T-helper 2 cell treated with Interferon-gamma antibody and Interleukin-4, amounts not matched to agents 5 μg/mL and 100 μg/mL, for 36 hours (primary cell): ENCODE measurements at places on chromosomes 7 and 10.

DNA sequence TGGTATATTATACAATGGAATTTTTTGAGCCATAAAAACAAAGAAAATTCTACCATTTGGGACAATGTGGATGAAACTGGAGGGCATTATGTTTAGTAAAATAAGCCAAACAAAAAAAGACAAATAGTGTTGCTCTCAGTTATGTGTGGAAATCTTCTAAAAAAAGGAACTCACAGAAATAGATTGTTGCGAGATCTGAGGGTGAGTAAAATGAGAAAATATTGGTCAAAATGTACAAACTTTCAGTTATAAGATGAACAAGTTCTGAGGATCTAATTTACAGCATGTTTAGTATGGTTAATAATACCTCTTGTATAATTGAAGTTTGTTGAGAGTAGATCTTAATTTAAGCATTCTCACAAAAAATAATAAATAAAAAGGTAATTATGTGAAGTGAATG lies 291.2 kb downstream of the KIF20B start:
- H3K27ac ChIP-seq: no peak overlapping the region
- H3K4me3 ChIP-seq: no peak overlapping the region
- no peaks in the 10 kb centered on the region for H3K4me1 ChIP-seq

GRCh38 chr7:95330204-95330960 lies 6.0 kb upstream of the PON1 start:
- peaks cover 6% of the 10 kb centered on the region for H3K27me3 ChIP-seq
- H3K36me3 ChIP-seq: peaks cover 2% of the 10 kb centered on the region
- DNase-seq: no peak
- H3K4me3 ChIP-seq: peak overlapping the region; percentile 62
- peaks cover 12% of the 10 kb centered on the region for H3K4me1 ChIP-seq

DNA sequence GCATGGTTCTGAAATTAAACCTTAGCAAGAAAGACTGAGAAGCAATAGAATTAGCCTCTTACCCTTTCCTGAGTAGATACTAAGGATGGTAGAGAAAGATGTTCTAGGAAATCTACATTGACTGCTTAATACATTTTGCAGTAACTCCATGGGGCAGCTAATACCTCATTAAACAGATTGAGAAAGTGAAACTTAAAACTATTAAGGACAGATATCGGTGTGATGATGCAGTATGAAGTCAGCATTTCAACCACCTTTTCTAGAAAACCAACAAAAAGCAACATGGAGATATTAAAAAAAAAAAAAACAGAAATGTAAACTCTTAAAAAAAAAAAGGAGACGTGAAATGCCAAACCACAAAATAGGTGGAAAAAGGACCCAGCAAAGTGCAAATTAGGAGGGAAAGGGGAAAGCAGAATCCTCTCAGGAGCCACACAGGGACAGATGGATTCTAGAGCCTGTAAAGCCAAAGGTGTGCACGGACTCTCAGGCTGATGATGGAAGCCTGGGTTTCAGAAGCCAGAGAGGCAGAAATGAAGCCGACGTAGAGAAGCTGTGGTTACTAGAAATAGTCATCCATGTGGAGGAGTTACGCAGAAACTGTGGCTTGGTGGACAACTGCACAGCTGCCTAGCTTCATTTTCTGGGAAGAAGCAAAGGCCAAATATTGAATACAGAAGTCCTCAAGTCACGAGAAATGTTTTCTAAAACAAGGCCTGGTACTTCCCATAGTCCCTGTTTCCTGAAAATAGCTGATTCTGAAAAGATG lies 38.1 kb upstream of the GPR141 start:
- DNase-seq: no peak
- H3K4me1 ChIP-seq: peaks cover 3% of the 10 kb centered on the region
- peaks cover 5% of the 10 kb centered on the region for H3K27me3 ChIP-seq
- H3K27ac ChIP-seq: no peak overlapping the region
- H3K36me3 ChIP-seq: no peaks in the 10 kb centered on the region

GRCh38 chr7:84474436-84474835 lies 279.8 kb upstream of the SEMA3A start:
- no peak for DNase-seq
- no peaks in the 10 kb centered on the region for H3K27me3 ChIP-seq
- no peak overlapping the region for H3K4me3 ChIP-seq
- no peaks in the 10 kb centered on the region for H3K4me1 ChIP-seq
- no peak overlapping the region for H3K27ac ChIP-seq

GRCh38 chr10:10043083-10043482 lies 974.6 kb upstream of the CELF2 start:
- H3K4me3 ChIP-seq: no peak overlapping the region
- H3K4me1 ChIP-seq: no peaks in the 10 kb centered on the region
- DNase-seq: no peak
- no peaks in the 10 kb centered on the region for H3K27me3 ChIP-seq
- H3K27ac ChIP-seq: no peak overlapping the region

DNA sequence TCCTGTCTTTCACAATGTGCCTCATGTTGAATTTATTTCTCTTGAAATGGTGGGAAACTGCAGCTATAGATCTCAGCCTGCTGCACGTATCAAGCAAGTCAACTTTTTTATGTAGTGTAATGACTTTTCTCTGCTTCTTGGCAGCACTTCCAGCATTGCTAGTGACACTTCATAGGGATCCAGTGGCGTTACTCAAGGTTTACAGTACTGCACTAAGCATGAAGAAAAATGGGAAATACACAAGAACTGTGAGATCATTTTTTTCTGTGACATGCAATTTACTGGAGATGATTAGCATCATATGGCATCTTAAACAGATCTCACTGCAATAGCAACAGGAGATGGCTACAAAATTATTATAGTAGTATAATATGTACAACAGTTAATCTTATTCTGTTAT lies 90.9 kb downstream of the POLR1F start:
- no peaks in the 10 kb centered on the region for H3K36me3 ChIP-seq
- no peaks in the 10 kb centered on the region for H3K4me1 ChIP-seq
- no peak for DNase-seq
- H3K4me3 ChIP-seq: no peak overlapping the region
